ENCODE measurements at places on chromosomes 11 and 22.
A peak's percentile ranks its signal among the peaks of the same experiment; 100 is the strongest.

DNA sequence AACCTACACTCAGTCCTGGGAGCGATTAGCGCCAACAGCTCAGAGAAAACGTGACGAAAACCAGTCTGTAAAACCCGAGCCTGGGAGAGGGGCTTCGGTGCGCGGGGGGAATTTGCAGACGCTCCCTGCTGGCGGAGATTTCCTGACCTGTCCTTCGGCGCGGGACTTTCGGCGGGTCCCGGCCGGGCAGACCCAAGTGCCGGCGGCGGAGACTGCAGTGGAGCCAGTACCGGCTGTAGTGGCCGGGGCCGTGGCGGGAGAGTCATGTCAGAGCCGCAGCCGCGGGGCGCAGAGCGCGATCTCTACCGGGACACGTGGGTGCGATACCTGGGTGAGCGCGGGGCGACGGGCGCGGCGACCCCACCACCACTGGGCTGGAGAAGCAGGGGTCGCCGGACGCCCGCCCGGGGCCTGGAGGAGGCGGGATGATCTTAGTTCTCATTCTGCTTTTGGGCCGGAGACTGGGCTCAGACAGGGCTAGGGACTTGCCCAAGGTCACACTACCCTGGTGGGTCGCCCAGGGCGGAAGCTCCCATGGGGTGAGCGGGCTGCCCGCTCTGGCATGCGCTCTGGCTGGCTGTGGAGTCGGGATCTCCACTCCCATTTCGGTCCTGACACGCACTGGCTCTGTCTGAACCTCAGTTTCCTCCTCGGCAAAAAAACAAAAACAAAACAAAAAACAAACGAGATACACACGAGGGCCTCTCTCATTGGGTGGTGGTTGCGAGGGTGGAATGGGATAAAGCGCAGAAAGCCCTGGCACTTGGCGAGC lies at the start of gene MTFP1:
Gene MTFP1 (plus strand): TSS at position 153 of the 772 bp plus-strand sequence. CDS start 112 bp downstream, at position 265.
- peak within 1 kb of the TSS; percentile 55 for H3K4me3 ChIP-seq
- no peaks in the 10 kb centered on the region for H3K36me3 ChIP-seq
- H3K27me3 ChIP-seq = no peaks in the 10 kb centered on the region
- H3K27ac ChIP-seq = peak within 1 kb of the TSS; percentile 97

DNA sequence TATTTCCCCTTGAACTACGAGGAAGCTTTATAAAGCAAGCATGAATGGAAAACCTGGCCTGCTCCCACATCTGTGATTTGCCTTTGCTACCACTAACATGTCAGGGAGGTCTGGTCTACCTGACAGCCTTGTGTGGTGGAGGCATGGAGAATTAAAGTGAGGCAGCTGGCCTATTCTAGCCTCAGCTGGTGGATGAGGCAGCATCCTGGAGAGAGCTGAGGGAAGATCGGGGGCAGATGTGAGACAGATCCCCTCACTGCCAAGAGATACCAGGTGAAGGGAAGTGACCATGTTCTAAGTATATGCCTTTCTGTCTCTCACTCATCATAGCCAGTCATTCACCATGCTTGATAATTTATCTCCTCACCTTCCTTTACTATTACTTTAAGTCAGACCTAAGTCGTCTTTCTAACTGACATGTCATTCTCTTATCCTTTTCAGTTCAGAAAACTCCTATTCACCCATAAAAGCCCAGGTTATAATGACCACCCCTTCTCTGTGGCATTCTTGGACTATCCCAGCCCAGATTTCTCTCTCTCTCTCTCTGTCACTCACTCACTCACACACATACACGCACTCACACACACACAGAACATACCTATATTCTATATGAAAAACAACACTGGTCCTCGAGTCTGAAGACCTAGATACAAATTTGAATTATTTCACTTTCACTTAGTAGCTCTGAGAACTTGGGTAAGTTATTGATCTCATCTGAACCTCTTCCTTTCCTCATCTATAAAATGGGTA lies 90.7 kb downstream of the CSNK2A3 start:
- H3K27me3 ChIP-seq = no peaks in the 10 kb centered on the region
- DNase-seq = no peak
- no peak overlapping the region for H3K4me3 ChIP-seq
- H3K4me1 ChIP-seq = no peaks in the 10 kb centered on the region
- no peak overlapping the region for H3K27ac ChIP-seq

DNA sequence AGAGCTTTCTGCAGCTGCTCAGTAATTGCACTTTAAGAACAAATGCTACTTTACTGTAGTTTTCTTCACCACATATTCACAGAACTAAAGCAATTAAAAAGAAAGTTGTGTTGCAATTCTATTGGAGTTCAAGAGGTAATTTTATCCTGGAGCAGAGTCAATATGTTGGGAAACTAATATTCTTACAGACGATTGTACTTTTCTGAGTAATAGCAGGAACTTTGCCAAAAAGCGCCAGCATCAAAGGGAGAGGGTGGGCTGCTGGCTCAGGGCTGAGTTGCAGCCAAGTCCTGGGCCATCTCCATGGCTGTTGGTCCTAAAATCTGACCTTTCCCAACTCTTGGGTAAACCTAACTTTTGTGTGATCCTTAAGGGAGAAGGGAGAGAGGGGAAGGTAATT lies 73.6 kb upstream of the MYO18B start:
- peaks cover 7% of the 10 kb centered on the region for H3K4me1 ChIP-seq
- H3K4me3 ChIP-seq = no peak overlapping the region
- no peaks in the 10 kb centered on the region for H3K36me3 ChIP-seq

GRCh38 chr11:64146036-64146955 lies 19.6 kb downstream of the MACROD1 start:
- H3K27me3 ChIP-seq = no peaks in the 10 kb centered on the region
- H3K4me3 ChIP-seq = no peak overlapping the region
- no peaks in the 10 kb centered on the region for H3K36me3 ChIP-seq
- H3K4me1 ChIP-seq = peaks cover 8% of the 10 kb centered on the region
- no peak overlapping the region for H3K27ac ChIP-seq

DNA sequence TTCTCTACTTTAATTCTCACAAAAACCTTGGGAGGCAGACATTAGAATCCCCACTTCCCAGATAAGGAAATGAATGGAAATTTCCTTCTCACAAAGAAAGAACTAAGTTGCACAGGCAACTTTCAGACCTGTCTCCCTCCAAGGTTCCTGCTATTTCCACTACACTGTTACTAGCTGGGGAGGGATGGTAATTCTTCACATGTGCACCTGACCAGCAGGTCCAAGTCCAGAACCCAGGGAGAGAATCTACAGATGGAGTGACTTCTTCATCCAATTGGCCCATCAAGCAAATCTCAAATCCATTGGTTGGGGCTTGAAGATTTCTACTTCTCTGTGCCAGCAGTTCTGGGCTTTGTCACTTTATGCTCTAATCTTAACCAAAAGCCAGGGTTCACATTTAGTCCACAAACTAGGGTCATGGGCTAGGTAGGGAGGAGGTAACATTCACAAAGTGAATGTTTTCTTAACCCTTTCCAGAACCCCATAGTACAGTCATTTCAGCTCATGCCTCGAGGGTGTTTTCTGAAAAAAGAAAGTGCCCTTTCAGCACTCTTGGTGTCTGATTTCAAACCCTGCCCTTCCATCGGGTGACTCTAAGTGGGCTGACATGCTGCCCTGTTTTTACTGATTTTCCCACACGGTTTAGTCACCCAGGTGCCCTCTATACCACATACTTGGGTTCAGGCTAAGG lies 2.7 kb downstream of the POU2AF1 start:
- no peaks in the 10 kb centered on the region for H3K27me3 ChIP-seq
- no peak overlapping the region for H3K27ac ChIP-seq
- no peaks in the 10 kb centered on the region for H3K36me3 ChIP-seq
- H3K4me1 ChIP-seq = peaks cover 2% of the 10 kb centered on the region
- H3K4me3 ChIP-seq = no peak overlapping the region

- no peaks in the 10 kb centered on the region for H3K27me3 ChIP-seq
- H3K36me3 ChIP-seq = no peaks in the 10 kb centered on the region
- H3K4me1 ChIP-seq = peaks cover 26% of the 10 kb centered on the region
- peak overlapping the region; percentile 85 for H3K27ac ChIP-seq
These were observed 511 bp upstream of the CLCF1 start for GRCh38 chr11:67373648-67374570.

DNA sequence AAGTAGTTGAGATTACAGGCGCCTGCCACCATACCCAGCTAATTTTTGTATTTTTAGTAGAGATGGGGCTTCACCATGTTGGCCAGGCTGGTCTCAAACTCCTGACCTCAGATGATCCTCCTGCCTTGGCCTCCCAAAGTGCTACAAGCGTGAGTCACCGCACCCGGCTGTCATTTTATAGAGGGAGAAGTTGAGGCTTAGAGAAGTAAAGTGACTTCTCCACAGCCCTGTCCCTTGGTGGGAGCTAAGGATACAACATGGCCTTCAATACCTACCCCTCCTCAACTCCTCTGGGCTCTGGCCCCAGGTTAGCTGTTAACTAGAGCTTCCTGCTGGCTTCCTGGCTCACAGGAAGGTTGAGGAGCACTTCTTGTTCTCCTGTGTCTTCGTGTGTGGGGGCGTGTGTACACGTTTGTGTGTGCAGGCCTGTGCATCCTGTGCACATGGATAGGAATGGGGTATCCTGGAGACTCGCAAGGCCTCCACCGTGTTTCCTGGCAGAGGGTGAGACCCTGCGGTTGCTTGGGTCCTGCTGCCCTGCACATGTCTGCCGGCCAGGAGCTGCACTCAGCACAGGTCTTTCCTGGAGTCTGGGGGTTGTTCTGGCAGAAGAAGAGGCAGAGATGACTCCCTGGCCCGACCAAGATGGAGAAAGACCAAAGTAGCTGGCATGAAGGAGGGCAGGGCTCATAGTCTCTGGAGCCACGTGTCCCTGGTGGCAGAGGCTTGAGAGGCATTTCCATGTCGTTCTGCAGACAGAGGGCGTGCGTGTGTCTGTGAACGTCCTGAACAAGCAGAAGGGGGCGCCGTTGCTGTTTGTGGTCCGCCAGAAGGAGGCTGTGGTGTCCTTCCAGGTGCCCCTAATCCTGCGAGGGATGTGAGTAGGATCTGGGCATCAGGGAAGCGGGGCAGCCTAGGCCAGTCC lies 2.4 kb downstream of the SIDT2 start:
- H3K4me3 ChIP-seq = no peak overlapping the region
- peak overlapping the region; percentile 17 for H3K27ac ChIP-seq
- H3K4me1 ChIP-seq = peaks cover 12% of the 10 kb centered on the region
- DNase-seq = peak; percentile 84

DNA sequence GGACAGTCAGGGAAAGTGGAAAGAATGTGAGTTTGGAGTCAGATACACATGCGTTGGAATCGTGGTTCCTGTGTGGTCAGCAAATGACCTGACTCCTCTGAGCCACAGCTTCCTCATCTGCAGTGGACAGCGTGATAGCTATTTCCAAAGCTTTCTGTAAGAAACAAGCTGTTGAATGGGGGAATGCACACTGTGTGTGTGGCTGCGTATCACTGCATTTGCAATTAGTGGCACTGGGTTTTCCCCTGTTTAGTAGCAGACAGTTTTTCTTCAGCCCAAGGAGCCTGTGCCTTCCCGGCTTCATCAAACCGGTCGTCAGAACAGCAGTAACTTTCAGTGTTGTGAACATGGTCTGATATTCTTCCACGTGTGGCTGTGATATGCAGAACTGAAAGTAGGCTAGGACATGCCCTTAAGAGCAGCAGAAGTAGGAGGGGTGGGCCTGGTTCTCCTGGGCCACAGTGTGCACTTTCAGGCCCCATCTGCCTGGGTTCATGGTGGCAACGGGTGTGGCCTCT lies 121.5 kb downstream of the RRAS2 start:
- H3K4me1 ChIP-seq = no peaks in the 10 kb centered on the region
- no peak overlapping the region for H3K27ac ChIP-seq
- no peak for DNase-seq
- H3K4me3 ChIP-seq = no peak overlapping the region

DNA sequence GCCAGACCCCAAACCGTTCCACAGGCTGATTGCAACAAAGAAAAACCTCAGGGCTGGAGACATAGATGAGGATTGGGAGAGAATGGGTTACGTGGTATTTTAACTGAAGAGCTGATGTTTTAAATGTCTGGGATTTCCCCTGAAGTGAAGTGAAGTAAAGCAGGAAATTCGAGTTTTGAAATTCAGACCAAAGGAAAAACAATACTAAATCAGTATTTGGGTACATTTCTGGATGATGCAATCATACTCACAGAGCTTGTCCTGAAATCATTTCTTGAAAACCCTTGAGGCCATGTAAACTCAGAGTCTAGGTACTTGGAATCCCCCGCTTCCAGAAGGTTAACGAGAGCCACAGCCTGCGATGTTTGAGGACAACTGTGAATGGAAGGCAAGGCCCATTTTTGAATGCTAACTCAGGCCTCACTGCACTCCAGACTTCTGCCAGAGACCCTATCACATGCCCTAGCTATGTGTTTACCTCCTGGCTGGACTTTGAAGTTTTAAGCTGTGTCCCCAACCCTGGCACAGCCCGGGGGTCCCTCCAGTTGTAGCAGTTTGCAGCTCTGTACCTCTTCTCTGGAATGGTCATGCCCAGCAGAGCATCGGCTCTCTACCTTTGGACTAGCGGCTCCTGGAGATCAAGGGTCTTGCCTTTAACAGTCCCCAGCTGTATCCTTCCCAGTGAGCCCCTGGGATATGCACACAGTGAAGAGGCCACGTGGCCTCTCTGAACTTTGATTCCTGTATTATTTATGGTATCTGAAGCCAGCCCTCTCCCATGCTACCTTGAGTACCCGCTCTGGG lies 5.4 kb upstream of the FTH1 start:
- DNase-seq = peak; percentile 46
- no peaks in the 10 kb centered on the region for H3K27me3 ChIP-seq
- no peaks in the 10 kb centered on the region for H3K36me3 ChIP-seq

- H3K4me1 ChIP-seq = peaks cover 18% of the 10 kb centered on the region
- H3K27me3 ChIP-seq = no peaks in the 10 kb centered on the region
- H3K4me3 ChIP-seq = no peak overlapping the region
- H3K27ac ChIP-seq = no peak overlapping the region
These were observed 101.6 kb downstream of the CCDC81 start for GRCh38 chr11:86476109-86476861.

DNA sequence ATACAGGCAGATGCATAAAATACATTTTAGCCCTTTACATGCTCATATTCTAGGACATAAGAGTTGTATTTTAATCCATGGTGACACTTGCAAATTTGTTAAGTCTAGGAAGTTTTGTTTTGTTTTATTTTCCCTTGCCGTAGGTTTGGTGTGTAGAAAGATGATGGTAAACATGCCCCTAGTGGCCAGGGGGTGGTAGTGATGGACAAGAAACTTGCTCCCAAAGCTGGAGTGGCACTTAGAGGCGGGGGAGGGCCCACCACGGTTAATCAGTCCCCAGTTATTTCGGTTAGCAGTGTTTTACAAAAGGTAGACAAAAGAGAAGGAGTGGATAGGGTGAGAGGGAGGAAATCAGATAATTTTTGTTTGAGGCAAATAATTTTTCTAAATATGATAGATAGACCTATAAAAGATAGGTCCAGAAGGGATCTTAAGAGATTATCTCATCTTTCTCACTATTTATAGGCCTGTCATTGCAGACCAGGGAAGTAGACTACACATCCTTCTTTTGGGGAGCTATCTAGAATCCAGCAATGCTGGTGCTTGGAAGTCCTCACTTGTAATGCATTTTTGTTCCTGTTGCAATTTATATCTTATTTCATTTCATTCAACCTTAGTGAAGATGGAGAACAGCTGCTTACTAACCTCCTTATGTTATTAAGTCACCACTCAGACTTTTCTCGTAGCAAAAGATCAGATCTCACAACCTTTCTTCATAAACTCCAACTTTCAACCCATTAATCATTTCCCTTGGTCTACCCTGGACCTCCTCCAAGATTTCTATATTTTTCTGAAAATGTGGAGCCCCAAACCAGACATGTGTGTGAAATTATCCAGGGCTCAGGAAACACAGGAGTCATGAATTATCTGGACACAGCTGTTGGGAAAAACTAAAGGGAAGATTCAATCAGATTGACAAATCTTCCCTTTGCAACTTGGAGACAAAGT lies 5.9 kb upstream of the BDNF start:
- H3K27me3 ChIP-seq = no peaks in the 10 kb centered on the region
- H3K4me1 ChIP-seq = peaks cover 3% of the 10 kb centered on the region
- H3K36me3 ChIP-seq = no peaks in the 10 kb centered on the region
- H3K4me3 ChIP-seq = no peak overlapping the region

Measured in ovary (tissue), 10 donors.